HL-60 (cell line): ENCODE measurements at places on chromosomes 16 and 17.

DNA sequence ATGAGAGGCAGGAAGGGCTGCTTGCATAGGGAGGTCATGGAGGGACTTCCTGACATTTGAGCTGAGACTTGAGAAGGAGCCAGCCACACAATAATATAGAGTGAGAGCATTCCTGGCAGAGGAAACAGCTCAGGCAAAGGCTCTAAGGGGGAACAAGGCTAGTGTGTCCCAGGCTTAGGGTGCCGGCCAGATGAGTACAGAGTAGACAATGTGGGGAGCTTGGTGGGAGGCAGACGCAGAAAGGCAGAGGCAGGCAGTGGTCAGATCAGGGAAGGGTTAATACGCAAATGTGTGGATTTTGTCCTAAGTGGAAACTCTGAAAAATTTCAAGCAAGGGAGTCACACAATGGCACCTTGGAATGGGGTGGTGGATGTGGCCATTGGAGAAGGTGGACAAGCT is 31.3 kb downstream of the CD300LB start:
- DNase-seq = no peak

GRCh38 chr17:81094509-81095382 is 59.8 kb downstream of the BAIAP2 start:
- DNase-seq = peak; percentile 88

DNA sequence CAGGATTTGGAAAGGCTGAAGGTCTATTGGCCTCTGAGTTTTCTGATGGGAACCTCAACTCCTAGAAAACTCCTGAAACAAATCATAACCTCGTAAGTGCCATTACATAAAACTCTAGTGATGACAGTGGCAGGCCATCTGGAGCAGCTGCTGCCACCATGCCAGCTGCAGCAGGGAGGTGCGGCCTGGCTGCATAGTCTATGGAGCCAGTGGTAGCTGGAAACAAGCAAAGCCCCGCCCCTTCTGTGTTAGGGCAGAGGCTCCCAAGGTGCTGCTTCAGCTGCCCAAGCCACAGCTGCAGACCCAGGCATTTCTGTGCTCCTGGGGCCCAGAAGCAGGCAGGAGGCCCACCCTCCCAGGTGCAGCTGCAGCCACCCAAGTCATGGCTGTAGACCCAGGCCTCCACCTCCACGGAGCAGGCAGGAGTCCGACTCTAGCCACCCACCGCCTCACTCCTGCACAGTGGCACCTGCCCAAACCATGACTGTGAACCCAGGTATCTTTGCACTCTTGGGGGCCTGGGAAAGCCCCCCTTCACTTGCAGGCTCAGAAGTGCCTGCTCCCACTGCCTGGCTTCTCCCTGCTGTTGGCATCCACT is 254.1 kb upstream of the KCNJ16 start:
- DNase-seq = no peak

- no peak for DNase-seq
These were observed 345.1 kb downstream of the XYLT1 start for GRCh38 chr16:17125671-17126070.

DNA sequence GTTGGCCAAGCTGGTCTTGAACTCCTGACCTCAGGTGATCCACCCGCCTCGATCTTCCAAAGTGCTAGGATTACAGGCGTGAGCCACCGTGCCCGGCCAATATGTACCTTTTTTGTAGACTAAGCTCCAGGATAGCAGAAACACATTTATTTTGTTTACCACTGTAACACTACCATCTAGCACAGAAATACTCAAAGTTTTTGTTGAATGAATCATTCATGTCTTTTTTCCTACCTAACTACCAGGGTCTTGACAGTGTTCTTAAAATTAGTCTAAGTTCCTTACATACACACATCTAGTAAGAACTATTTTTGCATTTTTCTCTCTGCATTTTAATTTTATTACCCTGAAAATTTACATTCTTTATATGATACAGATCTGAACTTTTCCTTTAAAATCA is 44.4 kb downstream of the AKAP10 start:
- no peak for DNase-seq

DNA sequence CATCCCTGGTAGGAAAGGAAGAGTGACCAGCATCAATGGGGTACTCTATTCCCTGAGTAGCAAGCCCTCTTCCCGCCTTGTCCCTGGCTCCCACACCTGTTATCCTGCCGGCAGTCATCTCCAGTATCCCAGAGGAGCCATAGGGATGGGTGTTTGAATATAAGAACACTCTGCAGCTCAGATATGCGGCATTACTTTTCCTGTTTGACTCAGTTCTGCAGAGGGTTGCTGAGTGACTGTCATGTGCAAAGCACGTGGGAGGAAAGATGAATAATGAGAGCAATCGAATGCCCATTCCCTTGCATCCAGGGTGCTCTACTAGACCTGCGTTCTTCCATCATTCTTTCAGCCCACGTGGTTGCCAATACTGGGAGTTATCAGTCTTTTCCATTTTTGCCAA is 115.1 kb downstream of the PRKCB start:
- DNase-seq = no peak

- DNase-seq = no peak
These were observed 16.4 kb downstream of the RAD51D start for GRCh38 chr17:35103271-35103670.
